NCI-H345 (cell line): ENCODE measurements at places on chromosomes 2 and 18.

DNA sequence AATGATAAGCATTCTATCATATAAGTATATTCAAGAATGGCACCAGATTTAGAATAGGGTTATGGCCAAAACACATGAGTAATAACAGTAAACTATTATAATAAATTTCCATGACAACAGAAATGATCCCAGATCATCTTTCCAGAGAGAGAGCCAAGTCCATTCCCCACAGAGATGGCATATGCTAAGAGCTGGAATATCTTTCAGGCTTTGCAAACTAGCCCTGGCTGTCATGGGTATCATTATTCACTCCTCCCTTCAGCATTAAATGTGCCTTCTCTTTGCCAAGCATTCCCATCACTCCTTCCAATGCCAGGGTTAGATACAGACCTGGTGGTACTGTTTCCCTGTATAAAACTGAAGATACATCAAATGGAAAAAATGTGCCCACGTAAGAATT, 10.9 kb downstream of the FEZ2 start:
- no peak for DNase-seq

DNA sequence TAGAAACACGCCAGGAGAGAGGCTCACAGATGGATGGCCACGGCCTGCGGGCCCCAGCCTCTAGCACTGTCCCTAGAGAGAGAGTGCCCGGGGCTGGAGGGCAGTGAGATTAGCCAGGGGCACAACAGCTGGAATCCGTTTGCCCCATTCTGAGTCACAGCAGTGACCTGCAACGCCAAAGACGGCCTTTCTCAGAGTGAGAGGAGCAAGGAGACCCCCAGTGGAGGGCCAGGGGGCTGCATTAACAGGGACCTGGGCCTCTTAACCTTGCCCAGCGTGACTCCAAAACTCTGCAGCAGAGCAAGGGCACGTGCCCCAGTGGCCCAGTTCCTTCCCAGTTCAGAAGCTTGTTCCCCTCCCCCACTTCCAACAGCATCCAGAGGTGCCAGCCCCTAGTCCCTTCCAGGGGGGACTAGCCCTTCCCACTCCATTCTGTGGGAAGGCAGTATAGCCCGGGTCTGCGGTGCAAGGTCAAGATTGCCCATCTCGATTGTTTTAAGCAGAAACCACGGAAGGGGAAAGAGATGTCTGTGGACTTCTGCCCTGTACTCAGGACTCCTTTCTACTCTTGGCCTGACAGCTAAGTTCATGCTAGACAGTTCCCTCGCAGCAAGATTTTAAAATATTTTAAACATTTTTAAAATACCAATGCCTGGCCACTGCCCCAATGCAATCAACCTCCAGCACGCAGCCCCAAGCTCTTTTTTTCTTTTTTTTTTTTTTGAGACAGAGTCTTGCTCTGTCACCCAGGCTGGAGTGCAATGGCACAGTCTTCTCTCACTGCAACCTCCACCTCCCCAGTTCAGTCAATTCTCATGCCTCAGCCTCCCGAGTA, 50.9 kb upstream of the BIN1 start:
- no peak for DNase-seq

- no peak for DNase-seq
Measured at GRCh38 chr18:60358516-60358915, 14.1 kb downstream of the MC4R start.

- no peak for DNase-seq
Measured at GRCh38 chr18:68841301-68841700, 43.4 kb downstream of the CCDC102B start.

- peak; percentile 2 for DNase-seq
Measured at GRCh38 chr2:83342860-83343329, 1116.2 kb downstream of the SUCLG1 start.

GRCh38 chr2:140975237-140975636, 1155.6 kb downstream of the LRP1B start:
- no peak for DNase-seq
